ENCODE measurements at places on chromosomes 6 and 20.
A peak's percentile ranks its signal among the peaks of the same experiment; 100 is the strongest.

DNA sequence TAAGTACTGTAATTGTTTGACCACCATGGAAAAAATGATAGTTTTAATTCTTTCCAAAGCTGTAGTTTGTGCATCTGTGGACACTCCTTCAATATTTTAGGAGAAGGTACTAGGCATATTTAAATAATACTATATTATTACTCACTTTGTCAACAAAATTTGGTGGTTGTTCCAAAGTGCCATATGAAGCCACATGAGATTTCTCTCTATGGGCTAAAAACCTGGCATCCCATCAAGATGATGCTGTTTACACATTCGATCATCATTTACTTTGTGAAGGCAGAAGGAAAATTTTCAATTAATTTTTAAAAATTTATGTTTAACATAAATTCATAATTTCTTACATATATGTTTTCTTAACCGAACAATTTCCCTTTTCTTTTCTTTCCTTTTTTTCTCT lies 502.6 kb upstream of the JAG1 start:
- DNase-seq = no peak

GRCh38 chr20:33209789-33210188 lies 7.4 kb upstream of the BPIFA3 start:
- peak; percentile 90 for DNase-seq

DNA sequence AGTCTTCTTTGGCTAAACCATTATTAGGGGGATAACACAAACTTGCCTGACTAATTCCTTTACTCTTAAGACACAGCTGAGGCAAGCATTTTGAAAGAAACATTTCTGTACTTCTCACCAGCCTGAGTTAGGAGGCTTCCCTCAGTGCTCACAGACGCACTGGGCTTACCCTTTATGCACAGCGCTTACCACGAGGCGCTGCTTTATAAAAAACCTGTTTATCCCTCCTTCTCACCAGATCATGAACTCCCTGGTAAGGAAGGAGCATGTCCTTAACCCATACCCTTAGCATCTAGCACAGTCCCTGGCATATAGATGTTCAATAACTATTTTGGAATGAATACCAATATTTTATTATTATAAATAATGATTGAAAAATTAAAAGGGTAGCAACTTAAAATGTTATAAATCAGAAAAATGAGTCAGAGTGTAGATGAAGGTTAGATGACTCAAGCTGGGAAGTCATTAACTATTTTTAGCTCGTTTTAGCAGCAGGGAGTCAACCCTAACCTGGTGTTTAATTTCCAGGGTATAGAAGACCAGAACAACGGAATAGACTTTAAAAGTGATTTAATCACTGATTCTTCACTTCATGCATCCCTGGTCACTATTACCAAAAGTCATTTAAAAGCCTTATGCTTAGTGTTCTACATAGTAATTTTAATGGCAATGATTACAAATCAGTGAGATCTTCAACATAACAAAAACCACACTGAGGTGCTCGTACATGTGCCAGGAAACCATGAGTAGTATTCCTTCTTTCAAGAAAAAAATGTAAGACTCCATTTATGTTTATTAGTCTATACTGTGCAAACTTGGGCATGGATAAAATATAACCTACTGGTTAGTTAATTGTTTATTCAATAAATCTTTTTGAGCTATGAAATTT lies 4.1 kb upstream of the TPD52L1 start:
- DNase-seq = no peak

- no peak for DNase-seq
Measured at GRCh38 chr20:2163312-2163711, 61.7 kb downstream of the STK35 start.

- peak; percentile 77 for DNase-seq
Measured at GRCh38 chr6:36028877-36029324, 1.3 kb downstream of the MAPK14 start.

DNA sequence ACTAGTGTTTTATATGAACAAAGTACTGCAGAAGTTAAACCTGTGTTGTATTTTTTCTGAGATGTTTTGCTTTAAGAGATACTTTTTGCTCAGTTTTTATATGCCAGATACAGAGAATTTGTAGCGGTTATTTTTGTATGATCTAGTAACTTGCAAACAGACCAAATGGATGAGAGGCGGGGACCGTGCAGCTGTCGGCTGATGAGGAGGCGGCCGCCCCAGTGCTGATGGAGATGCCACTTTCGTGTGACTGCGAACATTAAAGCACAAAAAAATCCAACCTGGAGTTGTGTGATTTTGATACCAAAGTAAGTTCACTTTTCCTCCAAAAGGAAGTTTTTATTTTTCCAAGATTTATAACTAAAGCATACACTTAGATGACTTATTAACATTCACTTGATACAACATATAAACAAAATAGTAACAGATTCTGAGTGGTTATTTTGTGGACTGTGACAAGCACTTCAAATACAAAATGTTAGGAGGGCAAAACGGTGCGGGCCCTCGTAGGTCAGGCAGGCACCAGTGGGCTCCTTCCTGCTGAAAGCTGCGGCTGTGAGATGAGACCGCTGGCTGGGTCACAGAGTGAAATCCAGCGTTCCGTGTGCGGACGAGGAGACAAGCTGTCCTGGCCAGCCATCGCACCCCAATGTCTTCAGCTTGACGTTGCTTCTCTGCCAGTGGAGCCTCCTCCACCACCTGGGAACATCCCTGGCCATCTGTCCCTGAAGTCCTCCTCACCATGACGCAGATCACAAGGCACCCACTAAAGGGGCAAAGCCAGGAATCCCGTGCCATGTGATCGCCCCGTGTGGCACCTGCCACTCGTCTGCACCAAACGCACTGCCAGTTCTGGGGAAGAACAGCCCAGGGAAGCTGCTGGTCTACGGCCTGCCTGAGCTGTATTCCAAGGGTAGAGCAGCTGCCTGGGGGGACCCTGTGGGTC lies 4.0 kb upstream of the OGFR start:
- peak; percentile 67 for DNase-seq

DNA sequence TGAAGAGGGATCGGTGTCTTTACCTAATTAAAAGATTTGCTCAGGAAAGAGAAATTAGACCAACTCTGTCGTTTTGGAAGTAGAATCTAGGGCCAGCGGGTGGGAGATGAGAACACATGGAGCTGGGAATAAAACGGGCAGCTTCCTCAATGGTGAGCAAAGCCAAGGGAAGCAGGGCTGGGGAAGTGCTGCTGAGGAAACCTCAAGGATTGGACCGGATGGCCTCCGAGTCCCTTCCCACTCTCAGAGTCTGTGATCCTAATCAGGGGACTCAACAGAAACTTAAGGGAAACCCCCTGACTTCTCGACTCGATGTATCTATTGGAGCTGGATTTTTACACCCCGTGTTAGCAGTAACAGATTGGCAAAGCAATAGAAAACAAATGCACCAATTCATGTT lies 10.8 kb downstream of the GCNT2 start:
- DNase-seq = no peak

DNA sequence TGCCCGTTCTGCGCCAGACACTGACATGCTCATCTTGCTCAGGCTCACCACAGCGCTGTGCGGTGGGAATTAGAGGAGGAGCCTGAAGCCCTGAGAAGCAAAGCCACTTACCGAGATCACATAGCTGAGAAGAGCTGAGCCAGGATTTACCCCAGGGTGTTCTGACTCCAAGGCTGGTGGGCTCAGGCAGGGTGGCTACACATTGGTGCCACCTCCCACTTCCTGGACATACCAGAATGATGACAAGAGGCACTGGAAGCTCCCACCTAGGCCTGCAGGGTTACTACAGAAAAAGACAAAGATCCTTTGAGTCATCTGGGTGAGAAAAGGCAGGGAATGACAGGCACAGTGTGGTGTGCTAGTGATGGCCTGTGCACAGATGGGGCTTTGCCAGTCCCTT lies 24.4 kb upstream of the FKBP1A start:
- DNase-seq = no peak

DNA sequence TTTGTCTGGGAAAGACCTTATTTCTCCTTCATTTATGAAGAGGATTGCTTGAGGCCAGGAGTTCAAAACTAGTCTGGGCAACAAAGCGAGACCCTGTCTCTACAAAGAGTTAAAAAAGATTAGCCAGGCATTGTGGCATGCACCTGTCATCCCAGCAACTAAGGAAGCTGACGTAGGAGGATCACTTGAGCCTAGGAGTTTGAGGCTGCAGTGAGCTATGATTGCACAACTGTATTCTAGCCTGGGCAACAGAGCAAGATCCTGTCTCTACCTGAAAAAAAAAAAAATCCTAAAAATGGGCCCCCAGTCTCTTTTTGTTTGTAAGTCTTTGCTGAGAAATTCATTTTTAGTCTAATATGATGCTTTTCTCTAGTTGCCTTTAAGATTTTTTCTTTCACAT lies 29.2 kb upstream of the EIF2S2 start:
- no peak for DNase-seq

- DNase-seq = peak; percentile 61
Measured at GRCh38 chr20:51532577-51533191, 9.8 kb downstream of the NFATC2 start.

DNA sequence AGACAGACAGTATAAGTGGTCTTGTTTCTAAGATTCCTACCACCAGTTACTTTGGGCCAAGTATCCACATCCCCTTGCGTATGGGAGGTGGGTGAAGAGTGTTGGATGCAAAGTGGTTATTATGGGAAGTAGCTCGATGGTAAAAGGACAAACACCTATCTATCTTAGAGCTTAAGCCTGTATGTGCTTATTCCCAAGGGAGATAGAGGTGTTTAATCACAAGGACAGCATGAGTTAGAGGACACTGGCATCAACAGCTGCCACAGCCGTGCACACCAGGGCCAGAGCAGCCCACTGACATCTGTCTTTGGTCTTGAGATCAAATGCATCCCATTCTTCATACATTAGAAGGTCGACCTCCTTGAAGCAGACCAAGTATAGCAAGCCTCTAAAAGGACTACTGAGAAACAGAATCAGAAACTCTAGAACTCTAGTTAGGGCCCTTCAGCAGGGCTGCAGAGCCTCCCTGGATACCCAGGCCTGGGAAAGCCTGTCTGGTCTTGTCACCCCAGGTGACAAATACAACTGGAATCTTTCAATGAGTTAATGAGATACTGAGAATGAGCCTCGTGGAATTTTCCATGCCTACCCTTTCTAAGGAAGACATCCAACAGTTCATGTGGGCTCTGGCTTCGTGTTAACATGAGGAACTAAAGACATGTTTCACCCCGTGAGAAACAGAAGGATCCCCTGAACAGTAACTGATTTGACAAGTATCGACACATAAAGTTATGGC lies 28.7 kb downstream of the TXNDC5 start:
- DNase-seq = no peak

- DNase-seq = no peak
Measured at GRCh38 chr6:125066964-125067363, 86.6 kb upstream of the TPD52L1 start.

- DNase-seq = no peak
Measured at GRCh38 chr6:15349379-15349778, 103.5 kb downstream of the JARID2 start.

- DNase-seq = peak; percentile 71
Measured at GRCh38 chr20:59831916-59832270, 101.5 kb downstream of the SYCP2 start.

DNA sequence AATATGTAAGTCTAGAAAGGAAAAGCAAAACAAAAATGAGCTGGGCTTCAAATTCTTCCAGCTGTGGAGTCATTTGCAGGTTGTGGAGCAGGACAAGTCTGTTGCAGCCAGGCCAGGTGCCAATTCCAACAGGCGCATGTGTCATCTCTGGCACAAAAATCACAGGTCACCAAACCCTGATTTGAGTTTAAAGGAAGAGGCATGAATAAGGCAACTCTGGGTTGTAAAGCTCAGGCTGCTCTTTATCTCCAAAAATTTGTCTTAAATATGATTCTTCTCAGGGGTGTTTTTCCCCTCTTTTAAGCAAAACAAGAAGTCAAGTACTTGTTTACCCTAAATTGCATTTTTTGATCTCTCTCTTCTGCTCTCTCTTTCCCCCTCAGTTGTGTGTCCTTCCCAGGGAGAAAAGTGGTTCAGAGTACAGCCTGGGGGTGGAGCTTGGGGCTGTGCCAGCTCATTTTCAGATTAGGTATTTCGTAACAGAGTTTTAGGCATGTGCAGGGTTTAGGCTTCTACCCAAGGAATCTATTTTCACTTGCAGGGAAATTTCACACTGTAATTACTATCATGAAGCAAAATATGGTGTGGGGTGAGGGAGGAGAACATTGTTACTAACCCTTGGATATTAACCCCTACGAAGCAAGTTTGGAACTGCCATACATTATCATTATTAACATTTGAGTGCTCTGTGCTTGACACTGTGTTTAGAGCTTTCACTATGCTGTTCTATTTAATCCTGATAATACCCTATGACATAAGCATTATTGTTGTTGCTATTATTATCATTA lies 8.3 kb upstream of the NCOA3 start:
- DNase-seq = peak; percentile 86

GRCh38 chr6:4973982-4974745 lies 29.7 kb downstream of the RPP40 start:
- DNase-seq = peak; percentile 92
